NCI-H2081 treated with DMSO at 0.1 percent for 48 hours (cell line): ENCODE measurements at places on chromosomes 1 and 21.
A peak's percentile ranks its signal among the peaks of the same experiment; 100 is the strongest.

DNA sequence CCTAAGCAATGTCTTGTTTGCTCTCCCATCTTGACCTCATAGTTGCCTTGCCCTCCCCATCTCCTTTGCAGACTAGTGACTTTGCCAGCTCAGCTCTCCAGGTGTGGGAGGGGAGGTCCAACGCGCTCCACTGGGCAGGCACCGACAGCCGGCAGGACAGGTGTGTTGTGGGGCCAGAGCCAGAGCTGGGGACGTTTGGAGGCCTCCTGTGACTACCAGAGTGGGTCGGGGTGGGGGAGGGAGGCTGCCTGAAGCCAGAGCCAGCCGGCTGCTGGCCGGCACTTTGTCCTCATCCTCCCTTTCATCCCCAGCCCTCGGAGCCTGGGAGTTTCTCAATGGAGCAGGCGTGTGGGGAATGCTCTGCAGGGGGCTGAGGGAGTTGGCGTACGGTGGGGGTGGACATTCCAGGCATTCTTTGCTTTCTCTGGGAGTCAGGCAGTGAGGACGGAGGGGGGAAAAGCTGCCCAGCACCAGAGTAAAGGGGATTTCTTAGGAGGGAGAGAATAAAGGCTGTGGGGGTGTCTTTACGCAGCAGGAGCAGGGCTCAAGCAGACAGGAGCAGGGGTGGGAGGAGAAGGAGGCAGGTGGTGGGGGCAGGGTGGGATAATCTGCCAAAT lies 20.2 kb downstream of the NUAK2 start:
- DNase-seq, result no peak

DNA sequence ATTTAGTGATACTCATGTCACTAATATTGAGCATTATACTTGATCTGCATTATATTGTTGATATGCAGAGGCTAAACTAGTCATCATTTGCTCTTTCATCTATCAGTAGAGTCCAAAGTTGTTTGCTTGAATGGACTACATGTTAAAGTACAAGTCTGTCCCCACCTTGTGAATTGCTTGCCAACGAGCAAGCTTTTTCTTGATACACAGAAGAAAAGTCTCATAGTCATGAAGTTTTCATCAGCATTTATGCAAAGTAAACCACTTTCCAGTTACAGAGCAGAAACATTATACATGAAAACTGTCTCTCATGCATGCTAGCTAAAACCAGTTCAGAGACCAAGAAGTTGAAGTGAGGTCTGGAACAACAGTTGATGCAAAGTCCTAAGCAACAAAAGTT lies 13.0 kb downstream of the SFPQ start:
- no peak for DNase-seq

- DNase-seq, result no peak
These were observed 3.5 kb upstream of the CLDN19 start for GRCh38 chr1:42743317-42744147.

DNA sequence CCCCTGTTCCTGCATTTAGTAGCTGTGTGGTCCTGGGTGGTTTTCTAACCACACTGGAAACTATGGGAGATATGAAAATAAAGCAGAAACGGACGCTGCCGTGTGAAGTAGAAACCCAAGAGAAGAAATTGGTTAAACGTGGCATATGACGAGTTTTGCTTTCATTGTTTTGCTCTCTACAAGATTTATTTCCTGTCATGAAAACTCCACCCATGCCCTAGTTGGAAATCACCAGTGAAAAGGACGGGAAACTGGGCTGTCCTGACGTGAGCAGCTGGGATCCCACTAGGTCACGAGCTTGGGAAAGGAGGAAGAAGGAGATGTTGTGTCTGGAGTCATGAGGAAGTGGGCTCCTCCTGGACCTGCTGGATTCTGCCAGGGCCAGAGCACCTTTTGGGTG lies 120.8 kb upstream of the GADD45A start:
- DNase-seq, result no peak

DNA sequence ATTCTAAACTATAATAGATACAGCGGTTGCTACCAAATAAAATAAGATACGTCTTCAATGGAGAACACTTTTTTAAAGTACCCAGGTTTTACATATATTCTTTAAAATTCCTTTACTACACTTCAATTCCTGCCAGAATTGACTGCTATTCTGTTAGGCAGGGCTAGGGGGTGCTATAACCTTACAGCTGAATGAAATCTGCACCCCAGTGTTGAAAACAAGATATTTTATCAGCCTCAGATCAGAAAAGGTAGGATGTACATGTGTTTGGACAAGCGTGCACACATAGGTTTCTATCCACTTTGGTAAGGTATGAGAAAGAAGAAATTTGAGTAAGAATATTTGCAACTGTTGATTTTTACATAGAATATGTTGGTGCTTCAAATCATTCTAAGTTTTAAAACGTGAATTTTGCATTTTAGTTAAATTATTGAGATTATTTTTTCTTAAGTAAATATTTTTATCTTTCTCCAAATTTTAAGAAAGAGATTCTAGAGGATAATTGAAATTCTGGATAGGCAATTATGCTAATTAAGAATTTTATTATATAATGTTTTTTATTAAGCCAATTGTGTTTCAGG lies 490.8 kb upstream of the ADGRL4 start:
- DNase-seq, result peak; percentile 2

DNA sequence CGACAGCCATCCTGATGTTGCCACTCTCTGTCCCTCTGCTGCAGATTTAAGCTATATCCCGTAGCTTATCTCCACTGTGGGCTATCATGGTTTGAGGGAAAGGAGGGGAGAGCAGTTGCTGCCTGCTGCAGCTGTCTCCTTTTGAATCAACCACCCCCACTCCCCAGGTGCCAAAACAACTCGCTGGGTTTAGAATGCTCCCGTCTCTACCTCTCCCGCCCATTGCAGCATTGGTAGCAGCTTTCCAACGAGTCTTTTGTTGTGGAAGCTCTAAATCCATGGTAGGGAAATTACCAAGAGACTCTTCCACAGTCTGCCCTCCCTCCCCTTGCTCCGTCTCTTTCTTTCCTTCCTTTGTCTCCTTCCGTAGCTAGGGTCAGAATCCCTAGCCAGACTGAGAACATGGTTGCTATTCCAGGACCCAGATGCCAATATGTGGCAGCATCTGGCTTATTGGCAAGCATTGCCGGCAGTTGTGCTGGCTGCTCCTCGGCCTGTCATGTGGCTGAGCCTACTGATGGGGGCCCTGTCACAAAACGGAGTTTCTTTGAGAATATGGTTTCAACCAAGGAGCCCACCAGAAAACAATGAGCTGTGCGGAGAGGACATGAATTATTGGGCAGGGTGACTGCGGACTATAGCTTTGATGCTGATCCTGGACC lies 230.7 kb downstream of the RPS6KC1 start:
- no peak for DNase-seq

DNA sequence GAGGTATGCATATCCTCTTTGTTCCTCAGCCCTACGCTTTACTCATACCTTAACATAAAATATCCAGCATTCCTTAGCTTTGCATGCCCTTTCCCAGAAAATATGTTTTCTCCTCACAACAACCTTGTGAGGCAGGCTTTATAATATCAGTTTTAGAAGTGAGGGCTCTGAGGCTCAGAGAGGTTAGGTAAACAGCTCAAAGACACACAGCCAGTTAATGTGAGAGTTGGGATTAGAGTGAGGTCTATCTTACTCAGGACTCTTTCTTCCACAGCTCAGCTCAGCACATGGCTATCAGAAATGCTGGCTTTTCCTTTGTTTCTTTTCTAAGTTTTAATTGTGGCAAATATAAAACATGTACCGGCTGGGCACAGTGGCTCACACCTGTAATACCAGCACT lies 27.9 kb downstream of the CSF1 start:
- no peak for DNase-seq

DNA sequence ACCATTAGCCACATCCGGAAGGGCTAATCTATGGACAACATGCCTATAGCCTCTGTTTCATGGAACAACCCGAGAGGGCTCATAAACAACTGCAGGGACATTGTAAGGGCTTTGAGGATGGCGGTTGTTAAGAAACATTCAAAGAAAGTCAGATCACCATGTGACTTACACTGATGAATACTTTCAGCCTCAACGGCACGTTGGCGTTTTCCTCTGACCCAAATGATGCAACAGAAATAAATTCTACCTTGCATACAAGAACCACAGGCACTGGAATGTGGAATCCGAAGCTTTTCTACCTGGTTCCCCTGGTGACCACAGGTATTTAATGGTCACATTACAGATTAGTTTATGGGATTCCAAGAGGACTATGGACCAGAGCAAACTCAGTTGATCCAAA lies 107.0 kb downstream of the CLIC6 start:
- no peak for DNase-seq

GRCh38 chr1:58857680-58858673 lies 74.1 kb upstream of the JUN start:
- DNase-seq, result no peak

DNA sequence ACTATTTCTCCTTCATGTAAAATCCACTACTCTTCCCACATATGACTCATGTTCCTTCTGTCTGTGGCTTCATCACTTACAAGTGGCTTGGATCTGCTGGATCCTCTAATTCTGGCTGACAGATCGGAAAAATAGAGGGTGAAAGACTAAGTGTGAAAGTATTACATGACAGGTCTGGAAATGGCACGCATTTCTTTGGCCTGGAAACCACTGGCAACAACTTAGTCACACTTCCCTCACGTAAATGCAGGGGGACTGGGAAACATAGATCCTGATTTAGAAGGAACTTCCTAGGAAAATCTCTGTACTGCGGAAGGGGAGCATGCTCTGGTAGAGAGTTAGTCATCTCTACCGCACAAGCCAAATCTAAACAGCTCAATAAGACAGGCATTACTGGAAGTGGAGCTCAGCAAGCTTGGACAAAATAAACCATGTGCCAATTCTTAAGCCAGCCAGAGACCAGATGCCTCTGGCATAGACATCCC lies 305.4 kb upstream of the PTBP2 start:
- no peak for DNase-seq

GRCh38 chr1:944341-945325 lies 14.4 kb downstream of the NOC2L start:
- DNase-seq, result no peak

GRCh38 chr1:157073944-157074685 lies 25.5 kb downstream of the ETV3L start:
- no peak for DNase-seq

GRCh38 chr1:86489242-86489878 lies 20.6 kb downstream of the CLCA1 start:
- DNase-seq, result no peak

DNA sequence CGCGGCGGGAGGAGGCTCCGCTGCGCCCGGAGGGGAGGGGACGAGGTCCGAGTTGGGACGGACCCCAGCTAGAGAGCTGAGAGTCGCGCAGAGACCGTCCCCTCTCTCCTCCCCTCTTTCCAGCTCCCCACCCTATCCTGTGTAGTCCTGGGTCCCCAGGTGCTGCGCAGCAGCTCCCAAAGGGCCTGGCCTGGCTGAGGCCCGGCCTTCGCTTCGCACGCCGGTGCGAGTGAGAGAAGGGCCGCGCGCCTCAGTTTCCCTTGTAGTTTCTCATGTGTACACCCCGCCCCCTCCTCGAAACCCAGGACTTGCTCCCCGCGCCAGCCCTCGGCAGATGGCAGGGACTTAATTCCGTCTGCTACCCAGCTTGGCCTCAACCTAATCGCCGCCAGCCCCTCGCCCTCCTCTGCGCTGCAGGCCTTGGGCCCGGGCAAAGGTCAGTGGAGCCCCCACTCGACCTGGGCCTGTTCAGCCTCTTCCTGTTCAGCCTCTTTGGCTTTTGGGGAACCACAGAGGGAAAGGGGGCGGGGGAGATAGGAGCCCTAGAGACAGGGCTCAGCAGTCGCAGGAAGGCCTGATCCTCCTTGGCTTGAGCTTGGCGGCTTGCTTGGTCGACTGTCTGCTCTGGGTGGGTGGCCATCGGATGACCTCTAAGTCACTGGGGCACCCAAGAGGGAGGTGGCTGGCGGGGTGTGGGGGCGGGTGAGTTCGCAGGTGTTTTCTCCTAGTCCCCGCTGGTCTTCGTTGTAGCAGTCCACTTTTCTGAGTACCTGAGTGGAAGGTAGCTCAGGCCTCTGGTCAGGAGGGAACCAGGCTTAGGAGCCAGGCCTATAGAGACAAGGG lies 1.0 kb downstream of the ZNF687 start:
- DNase-seq, result no peak

- DNase-seq, result no peak
These were observed 15.6 kb upstream of the C1orf174 start for GRCh38 chr1:3915551-3916121.

- no peak for DNase-seq
These were observed 8.6 kb downstream of the LMOD1 start for GRCh38 chr1:201937624-201938213.

DNA sequence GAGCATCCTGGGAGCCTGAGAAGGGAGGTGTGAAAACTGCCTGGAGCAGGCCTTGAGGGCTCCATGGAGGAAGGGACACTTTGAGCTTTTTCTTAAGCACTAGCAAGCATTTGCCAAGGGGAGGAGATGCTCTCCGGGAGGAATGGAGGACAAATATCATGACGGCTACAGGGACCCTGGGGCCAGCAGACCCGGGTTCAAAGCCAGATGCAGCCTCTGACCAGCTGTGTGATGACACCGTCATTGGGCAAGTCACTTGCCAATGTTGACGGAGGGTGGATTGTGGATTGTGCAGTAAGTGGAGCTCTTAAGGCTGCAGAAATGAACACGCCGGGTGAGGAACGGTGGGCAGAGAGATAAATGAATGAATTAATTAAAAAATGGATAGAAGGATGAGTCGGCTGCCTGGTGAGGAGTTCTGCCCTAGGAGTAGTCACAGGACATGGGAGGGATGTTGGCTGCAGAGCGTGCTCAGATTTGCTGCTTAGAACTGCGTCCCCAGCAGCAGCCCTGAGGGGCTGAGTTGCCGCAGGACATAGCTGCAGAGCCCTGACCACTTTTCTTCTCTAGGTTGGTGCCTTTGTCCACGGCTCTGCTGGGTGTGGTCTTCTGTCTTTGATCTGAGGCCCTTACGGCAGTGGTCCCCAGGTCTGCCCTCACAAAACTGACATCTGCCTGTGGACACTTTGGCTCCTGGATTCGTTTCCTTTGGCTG lies 507.6 kb downstream of the NPHP4 start:
- no peak for DNase-seq

- no peak for DNase-seq
These were observed 68.7 kb upstream of the KLHDC7A start for GRCh38 chr1:18411820-18412641.

- DNase-seq, result no peak
These were observed 46.6 kb downstream of the TENT5C start for GRCh38 chr1:117652421-117652820.
